ENCODE measurements at places on chromosomes 2 and 18.

DNA sequence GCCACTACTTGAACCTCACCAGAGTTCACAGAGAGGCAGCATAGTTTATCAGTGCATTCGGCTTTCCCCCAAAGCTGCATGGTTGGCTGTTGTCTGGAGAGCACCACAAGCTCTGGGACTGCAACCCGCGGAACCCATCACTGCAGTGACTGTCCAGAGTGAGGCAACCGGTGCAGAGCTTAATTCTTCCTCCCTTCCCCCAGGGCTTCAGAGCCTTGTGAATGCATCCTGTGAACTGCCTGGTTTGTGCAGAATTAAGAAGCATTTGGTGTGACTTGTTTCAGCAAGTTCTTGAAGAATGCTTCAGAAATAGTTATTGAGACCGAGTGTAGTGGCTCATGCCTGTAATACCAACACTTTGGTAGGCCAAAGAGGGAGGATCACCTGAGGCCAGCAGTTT, 99.2 kb upstream of the FOSL2 start:
- no peak for DNase-seq

- no peak for DNase-seq
These were observed 6.7 kb upstream of the LCT start for GRCh38 chr2:135843671-135844070.

DNA sequence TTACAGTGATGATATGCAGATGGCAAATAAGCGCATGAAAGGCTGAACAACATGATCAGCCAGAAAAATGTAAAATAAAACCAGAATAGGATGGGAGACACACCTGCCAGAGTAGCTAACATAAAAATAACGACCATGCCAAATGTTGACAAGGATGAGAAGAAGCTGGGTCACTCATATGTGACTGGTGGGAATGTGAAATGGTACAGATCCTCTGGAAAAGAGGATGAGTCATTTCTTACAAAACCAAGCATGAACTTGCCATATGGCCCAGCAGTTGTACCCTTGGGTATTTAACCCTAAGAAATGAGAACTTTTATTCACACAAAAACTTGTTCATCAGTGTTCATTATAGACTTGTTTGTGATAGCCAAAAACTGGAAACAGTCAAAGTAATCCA, 143.8 kb downstream of the SH3BP4 start:
- peak; percentile 13 for DNase-seq

DNA sequence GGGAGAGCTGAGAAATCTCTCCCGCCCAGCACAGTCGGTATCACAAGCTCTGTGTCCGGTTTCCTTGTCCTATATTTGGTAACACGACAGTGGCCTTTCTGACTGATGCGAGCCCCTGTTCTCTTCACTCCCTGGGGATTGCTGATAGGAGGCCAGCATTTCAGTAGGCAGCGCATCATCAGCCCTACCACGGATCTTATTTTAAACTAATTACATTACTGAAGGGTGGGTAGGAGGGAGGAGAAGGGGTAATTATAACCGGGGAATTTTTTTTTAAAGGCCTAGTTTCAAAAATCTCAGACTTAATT, 125.6 kb upstream of the LGALSL start:
- no peak for DNase-seq

GRCh38 chr2:120894966-120895365, 159.3 kb downstream of the GLI2 start:
- DNase-seq = no peak

DNA sequence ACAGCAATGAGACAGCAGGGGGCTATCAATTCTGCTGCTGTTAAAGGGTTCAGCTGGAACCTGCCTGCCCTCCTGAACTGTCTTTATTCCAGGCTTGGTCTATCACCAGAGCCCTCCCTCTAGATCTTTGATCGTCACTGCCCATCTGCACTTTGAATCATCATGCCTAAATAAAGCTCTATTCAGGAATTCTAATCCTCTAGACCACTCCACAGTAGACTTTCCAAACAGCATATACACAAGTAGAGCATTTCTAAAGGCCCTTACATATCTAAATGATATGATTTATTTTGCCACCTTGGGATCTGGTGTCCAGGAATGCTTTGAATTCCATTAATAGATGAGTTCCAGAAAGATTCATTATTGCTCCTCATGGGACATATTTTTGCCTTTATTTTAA, 542.1 kb upstream of the SYT4 start:
- DNase-seq = no peak

DNA sequence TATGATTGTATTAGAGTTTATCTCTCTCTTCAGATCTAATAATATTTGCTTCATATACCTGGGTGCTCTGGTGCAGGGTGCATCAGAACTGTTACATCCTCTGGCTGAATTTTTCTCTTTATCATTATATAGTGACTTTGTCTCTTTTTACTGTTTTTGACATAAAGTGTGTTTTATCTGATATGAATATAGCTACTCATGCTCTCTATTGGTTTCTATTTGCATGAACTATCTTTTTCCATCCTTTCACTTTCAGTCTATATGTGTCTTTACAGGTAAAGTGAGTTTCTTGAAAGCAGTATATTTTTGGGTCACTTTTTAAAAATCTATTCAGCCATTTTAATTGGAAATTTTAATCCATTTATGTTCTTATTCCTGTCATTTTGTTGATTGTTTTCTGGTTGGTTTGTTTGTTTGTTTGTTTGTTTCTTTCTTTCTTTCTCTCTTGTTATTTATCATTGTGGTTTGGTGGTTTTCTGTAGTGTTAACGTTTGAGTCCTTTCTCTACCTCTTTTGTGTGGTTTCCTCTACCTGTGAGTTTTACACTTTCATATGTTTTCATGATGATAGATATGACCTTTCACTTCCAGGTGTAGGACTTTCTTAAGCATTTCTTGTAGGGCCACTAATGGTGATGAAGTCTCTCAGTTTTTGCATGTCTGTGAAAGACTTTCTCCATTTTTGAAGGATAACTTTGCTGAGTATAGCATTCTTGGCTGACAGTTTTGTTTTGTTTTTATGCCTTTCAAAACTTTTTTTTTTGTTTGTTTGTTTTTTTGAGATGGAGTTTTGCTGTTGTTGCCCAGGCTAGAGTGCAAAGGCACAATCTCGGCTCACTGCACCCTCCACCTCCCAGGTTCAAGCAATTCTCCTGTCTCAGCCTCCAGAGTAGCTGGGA, 54.9 kb downstream of the CCNT2 start:
- DNase-seq = no peak

DNA sequence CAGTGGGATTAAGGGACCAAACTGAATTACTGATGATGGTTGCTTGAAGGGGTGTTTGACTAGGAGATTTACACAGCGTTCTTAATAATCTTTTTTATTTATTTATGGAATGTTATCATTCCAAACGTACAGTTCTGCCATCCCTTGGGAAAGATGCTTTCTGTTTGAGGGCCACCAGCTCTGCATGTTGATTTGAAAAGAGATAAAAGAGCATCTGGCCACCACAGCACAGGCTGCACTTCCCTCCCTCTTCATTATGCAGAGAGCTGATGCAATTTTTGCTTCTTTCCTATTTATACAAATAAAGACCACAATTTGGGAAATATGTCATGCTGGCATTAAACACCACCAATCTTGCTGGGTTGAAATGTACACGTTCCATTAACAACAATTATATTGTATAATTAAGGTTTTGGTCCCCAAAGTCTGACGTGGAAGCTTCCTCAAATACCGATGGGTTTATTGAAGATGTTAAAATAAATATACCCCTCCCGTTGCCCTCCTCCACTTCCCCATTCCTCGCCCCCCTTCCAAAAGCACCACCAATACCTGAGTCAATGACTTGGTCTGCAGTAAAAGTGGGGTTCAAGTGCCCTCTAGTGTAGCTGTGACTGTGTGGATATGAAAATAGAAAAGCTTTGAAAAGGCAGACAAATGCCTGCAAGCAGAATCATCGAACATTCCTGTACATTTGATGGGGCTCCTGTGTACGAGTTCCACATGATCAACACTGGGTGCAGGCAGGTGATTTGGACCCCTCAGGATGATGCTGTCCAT, 211.9 kb downstream of the HRH4 start:
- no peak for DNase-seq

- no peak for DNase-seq
These were observed 182.7 kb downstream of the UXS1 start for GRCh38 chr2:106011380-106011779.

- peak; percentile 2 for DNase-seq
These were observed 123.7 kb upstream of the KLF7 start for GRCh38 chr2:207289295-207290018.

DNA sequence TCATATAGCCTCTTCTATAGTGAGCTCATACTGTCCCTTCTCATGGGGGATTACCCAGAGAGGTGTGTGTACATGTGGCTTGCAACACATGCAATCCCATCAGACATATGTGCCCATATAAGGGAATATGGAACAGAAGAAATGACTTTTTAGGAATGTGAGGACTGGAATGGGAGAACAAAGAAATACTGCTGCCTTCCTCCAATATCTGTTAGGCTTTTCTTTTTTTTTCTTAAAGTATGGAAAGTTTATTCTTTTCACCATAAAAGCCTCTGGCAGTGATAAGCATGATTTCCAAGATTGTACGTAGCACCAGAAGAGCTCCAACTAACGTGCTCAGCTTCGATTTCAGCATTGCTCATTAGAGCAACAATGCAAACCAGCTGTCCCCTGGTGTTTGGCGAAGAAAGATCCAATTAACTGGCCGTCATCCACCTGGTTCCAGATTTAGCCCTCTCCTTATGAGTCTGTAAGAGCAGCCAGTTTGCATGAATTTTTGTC, 113.6 kb downstream of the ADCYAP1 start:
- peak; percentile 6 for DNase-seq

- DNase-seq = no peak
These were observed 75.7 kb downstream of the C18orf54 start for GRCh38 chr18:54433368-54433767.

- no peak for DNase-seq
These were observed 289.1 kb downstream of the TRIB2 start for GRCh38 chr2:13005761-13006335.

GRCh38 chr2:196441527-196441926, 198.0 kb upstream of the CCDC150 start:
- no peak for DNase-seq

GRCh38 chr2:95319481-95320343, 22.6 kb downstream of the KCNIP3 start:
- no peak for DNase-seq

DNA sequence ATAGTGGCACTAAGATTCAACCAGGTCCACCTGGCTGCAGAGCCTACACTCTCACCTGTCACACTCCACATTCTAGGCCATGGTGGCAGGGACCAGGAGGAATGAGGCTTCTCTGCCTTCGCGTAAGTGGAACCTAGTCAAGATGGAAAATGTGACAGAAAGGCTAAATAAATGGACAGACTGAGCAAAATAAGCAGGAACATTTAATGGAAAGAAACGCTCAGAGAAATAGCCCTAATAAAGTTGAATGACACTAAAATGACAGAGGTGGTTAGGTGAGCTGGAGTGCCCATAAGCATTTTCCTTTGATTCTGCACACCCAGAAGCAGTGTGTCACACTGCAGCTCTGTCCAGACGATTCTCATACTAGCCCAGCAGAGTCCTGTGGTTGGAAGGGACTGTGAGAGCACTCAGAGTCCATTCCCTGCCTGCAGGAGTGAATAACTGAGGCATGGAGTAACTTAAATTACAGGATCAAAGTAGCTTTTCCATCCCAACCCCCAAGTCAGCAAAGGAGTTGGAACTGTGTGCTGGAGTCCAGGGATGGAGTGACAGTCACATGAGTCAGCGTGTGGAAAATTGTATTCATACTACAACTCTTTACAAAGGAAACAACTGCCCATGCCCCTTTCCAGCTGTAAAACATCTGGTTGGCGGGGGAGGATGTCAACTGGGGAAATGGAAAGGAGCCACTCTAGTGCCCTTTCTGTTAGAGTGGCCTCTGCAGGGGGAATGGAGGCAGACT, 105.4 kb upstream of the LGALSL start:
- no peak for DNase-seq
